ENCODE measurements at places on chromosomes 4 and X.

DNA sequence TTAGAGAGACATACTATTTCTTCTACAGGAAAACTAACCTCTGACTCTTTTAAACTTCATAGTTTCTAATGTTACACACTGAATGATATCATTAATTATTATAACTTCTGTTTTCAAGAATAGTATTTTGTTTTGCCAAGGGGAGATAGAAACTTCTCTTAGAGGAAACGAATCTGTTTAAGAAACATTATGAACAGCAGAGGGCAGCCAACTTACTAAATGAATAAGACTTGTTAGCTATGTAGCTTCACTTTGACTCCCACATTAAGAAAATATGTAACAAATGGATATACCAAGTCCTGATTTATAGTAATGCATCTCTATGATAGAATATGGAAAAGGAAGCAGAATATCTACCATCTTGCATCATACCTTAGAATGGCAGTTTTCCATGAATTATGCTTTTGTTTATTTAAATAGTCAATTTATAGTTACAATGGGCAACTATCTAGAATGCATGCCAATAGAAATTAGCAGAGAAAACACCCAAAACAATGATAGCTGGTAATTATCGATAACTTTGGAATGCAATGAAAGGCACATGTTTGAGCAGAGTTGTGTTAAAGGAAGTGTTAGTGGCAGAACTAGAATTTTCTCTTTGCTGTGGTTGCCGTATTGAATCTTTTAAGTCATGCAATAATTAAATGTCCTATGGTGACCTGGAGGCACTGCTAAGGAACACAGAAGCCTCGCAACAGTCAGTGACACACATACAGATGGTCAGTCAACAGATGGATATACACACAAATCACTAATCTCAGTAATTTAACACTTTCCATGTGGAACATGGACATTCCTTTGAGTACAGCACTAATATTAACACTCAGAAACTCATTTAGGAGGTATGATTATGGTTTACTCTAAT, 105.7 kb upstream of the PDLIM3 start:
- DNase-seq = no peak

- DNase-seq = no peak
These were observed 358.8 kb downstream of the MID1IP1 start for GRCh38 chrX:39159921-39160507.

GRCh38 chr4:822361-823175, 3.4 kb downstream of the CPLX1 start:
- DNase-seq = no peak

GRCh38 chrX:109685656-109686078, 47.4 kb downstream of the ACSL4 start:
- no peak for DNase-seq

DNA sequence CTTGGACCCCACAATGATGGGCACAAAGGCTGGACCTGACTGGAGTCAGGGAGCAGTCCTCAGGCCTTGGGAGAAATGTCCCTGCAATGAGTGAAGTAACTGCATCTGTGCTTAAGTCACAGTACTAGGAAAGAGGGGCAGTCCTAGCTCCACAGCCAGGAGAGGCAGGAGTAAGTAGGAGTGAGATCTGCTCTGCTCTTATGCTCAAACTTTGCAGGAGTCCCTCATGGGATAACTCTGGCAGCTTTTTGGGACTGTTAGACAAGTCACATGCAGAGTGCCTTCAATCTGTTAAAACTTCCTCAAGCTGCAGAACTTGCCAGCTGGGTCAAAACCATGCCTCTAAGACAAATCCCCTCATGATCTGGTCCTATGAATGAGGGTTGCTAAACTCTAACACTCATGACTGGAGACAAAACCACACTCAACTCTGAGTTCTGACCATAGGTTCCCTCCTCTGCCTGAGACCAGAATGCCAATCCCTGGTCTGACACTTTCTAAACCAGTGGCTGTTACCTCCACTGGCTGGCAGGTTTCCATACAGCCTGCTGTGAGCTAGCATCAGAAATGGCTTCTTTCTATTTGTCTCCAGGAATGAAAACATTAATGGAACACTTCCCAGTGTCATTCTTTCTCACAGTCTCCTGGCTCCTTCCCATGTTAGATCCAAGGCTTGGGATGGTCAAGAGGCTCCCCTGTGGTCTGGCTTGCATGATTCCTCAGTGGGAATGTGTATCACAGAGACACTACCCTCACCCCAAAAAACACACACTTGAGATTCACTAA, 819.3 kb downstream of the PCDH7 start:
- DNase-seq = no peak

DNA sequence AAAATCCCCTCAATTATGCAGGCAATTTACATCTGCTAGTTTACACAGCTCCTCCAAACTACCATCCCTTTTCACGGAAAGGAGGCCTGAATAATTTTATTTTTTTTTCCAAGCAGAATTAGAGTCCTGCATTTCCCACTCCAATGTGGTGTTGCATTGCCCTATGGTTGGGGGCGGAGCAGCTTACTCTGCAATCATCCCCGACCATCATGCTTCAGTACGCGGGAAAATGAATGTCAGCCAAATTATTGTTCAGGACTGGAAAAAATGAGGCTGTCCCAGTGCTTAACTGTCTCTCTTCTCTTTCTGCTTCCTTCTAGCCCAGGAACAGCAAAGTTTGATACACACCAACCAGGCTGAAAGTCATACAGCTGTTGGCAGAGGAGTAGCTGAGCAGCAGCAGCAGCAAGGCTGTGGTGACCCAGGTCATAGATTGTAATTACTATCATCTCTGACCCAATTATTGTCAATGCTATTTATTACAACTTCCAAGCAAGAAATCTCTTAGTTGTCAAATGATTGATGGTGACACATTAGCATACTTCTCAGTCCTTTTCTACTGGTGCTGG, 28.3 kb downstream of the MMRN1 start:
- no peak for DNase-seq

DNA sequence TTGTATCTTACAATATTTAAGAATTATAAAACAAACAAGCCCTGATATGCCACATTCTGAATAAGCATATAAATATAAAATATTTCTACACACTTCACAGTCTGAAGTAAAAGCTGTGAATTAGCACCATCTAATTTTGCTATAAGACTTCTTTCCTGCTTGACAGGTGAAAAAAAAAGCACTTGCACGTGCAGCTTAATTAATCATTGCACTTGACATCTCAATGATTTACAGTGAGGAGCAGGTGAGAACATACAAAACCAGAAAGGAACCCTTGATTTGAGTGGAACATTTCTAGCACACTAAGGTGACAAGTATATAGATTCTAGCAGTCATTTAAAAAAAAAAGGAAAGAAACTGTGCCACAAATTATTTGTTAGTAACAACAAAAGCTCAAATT, 47.9 kb downstream of the CHIC2 start:
- DNase-seq = no peak

- no peak for DNase-seq
These were observed 135.1 kb downstream of the RAPGEF2 start for GRCh38 chr4:159237975-159238374.

DNA sequence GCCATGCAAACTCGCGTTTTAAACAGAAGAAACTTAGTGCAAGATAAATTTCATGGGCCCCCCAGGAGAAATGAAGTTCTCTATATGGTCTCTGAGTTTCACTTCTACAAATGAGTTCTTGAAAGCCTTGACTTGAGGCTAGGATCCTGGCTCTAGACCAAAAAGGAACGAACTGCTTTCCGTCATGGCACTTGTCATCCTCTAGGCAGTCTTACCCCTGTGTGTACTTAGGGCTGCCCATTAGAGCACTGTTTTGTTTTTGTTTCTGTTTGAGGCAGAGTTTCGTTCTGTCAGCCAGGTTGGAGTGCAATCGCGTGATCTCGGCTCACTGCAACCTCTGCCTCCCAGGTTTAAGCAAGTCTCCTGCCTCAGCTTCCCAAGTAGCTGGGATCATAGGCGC, 29.0 kb downstream of the RNF4 start:
- DNase-seq = no peak

GRCh38 chr4:2357821-2358745, 60.4 kb downstream of the ZFYVE28 start:
- DNase-seq = no peak

DNA sequence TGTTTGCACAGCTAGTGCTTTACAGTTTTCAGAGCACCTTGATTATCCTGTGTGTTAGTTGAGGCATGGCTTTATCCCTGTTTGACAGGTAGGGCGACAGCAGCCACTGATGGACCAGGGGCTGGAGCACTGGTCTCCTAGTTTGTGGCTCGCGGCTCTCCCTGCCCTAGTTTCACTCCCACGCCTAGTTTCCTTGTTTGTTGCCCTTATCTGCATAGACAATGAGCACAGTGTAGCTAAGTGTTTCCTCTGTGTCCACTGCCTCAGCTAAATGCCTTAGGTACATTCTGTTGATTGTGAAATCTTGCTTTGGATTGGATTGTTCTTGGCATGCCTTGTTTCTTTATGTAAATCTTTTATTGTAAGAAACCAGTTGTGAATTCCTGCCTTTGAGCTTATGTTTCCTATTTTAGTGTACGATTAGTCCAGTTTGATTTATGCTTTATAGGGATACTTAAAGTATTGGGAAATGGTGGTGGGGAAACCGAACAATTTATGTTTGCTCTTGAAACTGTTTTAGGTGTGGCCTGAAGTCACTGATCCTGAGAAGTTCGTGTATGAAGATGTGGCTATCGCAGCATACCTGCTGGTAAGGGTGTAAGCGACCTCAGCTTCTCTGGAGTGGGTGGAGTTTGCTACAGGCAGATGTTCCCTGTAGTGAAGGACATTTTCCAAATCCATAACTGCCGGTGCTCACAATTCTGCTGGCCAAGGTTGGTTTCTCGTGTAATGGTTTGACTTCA, 11.0 kb downstream of the TRMT44 start:
- DNase-seq = no peak

DNA sequence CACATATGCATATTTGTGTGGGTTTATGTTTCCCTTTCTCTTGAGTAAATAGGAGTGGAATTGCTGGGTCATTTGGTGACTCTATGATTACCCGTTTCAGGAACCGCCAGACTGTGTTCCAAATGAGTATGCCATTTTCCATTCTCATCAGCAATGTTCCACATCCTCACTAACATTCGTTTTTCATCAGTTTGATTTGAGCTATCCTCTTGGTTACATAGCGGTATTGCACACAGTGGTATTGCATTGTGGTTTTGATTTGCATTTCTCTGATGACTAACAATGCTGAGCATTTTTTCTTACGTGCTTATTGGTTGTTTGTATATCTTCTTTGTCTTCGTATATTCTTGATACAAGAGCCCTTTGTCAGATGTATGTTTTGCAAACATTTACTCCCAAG, 218.0 kb upstream of the AMOT start:
- DNase-seq = no peak

GRCh38 chr4:3391422-3391821, 50.3 kb upstream of the HGFAC start:
- no peak for DNase-seq

DNA sequence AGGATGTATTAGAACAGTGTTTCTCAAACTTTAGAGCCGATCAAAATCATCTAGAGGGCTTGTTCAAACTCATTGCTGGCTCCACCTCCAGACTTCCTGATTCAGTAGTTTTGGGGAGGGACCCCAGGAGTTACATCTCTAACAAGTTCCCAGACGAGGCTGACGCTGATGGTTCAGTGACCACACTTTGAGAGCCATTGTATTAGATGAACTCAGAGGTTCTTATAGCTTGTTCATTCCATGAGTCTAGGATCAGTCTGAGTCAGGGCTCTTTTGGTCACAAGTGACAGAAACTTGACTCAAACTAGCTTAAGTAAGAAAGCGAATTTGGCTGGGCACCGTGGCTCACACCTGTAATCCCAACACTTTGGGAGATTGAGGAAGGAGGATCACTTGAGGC, 11.5 kb upstream of the ADGRG2 start:
- no peak for DNase-seq

DNA sequence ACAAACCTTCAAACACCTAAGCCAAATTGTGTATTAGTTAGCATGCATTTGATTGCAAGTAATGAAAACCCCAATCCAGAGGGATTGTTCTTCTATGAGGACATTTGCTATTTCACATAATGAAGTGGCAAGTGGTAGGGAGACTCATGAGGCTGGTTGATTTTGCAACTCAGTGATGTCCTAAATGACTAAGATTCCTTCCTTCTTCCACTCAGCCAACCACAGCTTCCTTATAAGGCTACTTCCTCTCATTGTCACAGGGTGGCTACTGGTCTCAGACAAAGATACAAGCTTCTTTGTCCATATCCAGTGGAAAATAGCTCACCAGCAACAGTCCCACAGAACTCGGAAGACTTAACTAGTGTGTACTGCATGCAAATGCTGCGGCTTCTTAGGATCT, 5.3 kb upstream of the OTC start:
- DNase-seq = no peak

GRCh38 chr4:126172126-126172525, 857.4 kb downstream of the FAT4 start:
- DNase-seq = no peak

DNA sequence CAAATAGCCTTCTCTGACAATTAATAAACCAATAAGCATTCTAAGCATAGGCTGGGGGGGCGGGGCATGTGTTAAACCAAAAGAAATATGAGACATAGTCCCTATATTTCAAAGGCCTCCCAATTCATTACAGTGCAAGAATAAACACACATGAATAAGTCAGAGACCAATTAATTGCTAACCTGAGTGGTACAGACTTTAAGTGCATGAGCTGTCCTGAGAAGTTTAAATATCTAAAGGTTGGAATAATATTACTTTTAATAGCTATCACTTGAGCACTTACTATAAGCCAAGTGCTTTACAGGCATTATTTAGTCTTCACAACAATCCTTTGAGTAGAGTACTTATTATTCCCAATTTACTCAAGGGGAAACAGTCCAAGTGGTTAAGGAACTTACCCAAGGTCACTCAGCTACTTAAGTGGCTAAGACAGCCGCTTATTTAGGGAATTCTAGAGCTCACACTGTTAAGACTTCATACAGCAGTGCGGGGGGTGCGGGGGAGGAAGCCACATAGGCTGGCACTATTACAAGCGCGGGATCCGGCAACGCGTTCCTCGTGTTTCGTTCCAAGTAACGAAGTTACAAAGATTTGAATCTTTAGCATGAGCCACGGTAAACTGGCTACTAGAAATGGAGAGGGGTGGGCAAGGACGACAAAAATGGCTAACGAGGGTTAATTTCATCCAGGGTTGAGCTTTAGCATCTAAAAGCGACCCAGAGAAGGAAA, 1.4 kb downstream of the THOC2 start:
- no peak for DNase-seq

- DNase-seq = no peak
These were observed 93.6 kb upstream of the NAP1L5 start for GRCh38 chr4:88791274-88791673.

DNA sequence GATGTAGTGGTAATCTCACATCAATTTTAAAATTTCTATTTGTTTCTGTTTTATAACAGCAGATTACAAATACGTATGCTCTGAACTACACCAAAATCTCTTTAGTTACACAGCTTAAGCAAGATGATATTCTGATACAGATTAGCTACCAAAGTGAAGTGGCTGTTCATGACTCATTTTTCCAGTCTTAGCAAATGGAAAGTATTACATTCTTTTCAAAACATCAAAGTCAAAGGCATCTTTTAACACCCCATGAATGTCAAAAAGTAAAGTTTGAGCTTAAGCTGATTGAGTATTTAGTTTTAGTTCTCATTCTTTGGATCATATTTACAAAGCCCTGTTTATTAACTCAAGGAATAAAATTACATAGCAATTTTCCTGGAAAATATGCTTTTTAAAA, 6.6 kb upstream of the HPGDS start:
- no peak for DNase-seq

Measured in stimulated activated CD4-positive, alpha-beta T cell treated with anti-CD3 and anti-CD28 coated beads, Interleukin-1b, Interleukin-23, amount 100 ng/mL, for 1 hour (primary cell).